ENCODE measurements at places on chromosomes 13 and 19. TPM values are rescaled to one million over a fixed set of nuclear protein-coding genes. Genes with fewer than 3 reads are reported as not detected.

DNA sequence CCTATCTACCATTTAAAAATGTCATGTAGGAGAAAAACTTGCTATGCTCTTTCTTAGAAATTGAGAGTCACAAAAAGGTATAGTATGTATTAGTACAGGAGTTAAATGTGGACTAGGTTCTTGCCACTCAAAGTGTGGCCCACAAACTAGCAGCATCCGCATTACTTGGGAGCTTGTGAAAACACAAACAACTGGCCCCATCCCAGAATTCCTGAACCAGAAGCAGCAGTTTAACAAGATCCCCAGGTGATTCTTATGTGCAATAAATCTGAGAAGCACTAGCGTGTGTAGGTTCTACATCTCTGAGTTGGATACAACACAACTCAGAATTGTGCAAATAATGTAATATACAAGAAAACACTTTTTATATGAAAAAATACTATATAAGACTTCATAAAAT lies 325.9 kb downstream of the DCT start:
- DNase-seq = no peak

DNA sequence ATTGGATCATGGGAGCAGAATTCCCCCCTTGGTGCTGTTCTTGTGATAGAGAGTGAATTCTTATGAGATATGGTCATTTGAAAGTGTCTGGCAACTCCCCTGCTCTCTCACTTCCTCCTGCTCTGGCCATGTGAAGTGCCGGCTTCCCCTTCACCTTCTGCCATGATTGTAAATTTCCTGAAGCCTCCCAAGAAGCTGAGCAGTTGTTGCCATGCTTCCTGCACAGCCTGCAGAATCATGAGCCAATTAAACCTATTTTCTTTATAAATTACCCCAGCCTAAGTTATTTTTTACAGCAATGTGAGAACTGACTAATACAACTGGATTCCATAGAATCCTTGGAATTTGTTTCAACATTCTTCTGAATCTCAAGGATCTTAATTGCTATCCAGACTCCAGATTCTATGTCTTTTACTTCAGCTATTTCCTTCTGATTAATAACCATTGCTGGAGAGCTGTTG lies 328.1 kb downstream of the SLITRK5 start:
- no peak for DNase-seq

DNA sequence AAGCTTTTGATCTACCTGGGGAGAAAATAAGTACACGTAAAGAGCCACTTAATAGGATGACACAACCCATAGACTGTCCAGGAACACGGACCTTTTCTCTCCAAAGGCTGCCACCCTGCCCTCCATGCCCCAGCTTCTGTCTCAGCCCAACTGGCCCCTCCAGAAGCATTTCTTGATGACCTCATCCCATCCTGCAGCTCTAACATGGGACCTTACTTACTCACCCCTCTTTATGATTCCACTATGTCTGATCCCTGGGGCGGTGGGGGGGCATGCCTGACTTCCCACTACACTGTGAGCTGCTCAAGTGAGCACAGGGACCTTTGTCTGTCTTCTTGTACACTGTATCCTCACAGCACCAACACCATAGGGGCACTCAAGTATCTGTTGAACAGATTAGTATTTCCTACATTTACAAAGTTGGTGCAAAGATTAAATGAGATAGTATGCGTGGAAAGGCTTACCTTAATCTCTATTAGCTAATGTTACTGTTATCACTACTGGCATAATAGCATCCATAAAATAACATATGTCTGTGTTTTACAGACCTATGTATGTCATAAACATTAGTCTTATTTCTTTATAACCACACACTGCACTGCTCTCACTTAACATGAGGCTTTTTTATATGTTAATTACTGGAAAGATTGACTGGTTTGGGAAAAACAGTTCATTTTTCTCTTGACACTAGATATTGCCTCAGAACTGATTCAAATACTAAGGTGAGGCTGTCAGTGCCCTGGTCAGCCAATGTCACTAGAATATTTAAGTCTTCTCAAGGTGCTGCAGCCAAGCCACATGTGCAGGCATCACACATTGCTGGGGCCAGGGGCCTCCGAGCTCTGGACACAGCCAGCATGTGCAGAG lies 100.9 kb downstream of the FOXO1 start:
- DNase-seq = no peak

The LHFPL6 gene
- 39.0 TPM for polyA plus RNA-seq

DNA sequence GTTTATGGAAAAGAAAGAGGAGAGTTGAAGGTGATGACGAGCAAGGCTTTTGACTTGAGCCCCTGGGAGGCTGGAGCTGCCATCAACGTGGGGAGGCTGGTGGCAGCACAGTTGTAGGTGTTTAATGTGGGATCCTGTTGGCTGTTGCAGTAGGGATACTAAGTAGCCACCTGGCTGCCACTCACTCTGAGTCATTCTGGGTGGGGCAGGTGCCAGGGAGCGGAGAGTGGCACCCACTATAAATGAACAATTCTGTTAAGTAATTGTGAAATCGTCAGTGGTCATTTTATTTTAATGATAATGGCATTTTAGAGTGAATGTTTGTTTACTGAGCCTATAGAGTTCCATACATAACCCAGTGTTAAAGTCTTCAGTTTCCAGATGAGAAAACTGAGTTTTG lies 9.8 kb downstream of the ZNF317 start:
- DNase-seq = no peak

GRCh38 chr19:30920222-30920621 lies 429.0 kb downstream of the TSHZ3 start:
- DNase-seq = no peak

The KISS1R gene
- polyA plus RNA-seq = 0.19 TPM

- DNase-seq = no peak
These were observed 34.4 kb upstream of the NANOS3 start for GRCh38 chr19:13842291-13843103.

- DNase-seq = no peak
These were observed 85.0 kb upstream of the UBL3 start for GRCh38 chr13:29935309-29935981.

The ZNF888 gene
- polyA plus RNA-seq = 11.9 TPM

DNA sequence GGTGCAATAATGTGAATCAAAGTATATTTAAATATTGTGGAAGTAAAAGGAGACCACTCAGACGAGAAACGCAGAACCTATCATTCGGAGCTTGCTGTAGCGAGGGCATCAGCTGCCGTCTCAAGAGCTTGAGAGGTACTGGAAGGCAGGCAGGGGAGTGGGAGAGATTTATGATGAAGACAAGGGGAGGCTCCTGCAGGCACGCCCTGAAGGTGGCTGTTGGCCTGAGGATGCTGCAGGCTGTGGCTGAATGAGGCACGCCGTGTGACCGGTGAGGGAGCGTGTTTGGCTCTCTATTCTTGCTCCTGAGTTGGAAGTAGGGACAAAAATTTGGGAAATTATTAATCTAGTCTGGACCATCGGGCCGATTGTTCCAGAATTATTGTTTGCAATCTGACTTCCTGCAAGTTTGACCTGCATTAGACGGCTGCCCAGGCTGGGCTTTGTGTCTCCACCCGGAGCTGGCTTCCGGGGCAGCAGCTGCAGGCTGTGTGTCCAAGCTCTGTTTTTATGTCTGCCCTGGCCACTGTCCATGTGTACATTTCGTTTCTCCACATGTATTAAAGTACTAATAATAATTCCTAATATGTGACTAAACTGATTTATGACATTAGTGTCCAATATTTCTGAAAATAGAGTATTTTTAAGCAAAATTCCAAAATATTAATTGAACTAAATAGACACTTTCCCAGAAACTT lies 91.1 kb upstream of the ANKRD10 start:
- DNase-seq = no peak

The KIR2DL4 gene
- not detected for polyA plus RNA-seq

GRCh38 chr19:12985049-12985776 lies 10.1 kb upstream of the NFIX start:
- no peak for DNase-seq

DNA sequence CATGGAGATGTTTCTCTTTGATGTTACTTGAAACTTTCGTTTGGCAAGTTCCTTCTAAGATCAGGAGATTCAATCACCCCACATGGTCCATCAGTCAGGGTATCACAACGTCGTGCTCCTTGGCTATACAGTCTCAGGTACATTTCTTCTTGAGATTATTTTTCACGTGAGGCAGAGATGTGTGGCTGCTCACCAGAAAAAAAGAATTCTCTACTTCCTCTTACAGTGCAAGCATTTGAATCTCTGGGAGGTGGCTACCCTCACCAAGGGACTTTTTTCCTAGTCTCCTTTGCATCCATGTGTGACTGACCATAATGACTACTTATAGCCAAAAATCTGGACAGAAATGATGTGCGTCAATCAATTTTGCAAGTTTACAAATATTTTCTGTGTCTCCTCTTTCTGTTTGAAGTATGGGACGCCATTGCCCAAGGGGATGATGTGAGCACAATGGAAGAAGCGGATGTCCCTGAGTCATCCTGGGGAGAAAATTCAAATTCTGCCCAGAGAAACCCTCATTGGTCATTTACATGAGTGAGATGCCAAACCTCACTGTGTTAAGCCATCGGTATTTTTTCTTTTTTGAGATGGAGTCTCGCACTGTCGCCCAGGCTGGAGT lies 8.6 kb upstream of the LAIR2 start:
- no peak for DNase-seq

Measured in right renal cortex interstitium (tissue), 3 donors.